ENCODE measurements at places on chromosomes 16 and 17.

DNA sequence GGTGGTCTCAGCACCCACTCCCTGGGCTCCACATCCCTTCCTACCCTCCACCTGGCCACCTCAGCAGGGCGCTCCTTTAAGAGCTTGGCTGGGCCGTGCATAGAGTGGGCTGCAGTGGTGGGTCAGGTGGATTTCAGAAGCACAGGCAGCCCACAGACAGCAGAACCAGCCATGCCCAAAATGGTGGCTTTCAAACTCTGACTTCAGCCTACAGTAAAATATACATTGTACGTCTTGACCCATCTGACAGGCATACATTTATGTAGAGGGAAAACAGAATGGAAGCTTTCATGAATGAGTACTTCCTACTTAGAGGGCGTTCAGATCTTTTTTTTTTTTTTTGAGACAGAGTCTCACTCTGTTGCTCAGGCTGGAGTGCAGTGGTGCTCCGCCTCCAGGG is 26.0 kb upstream of the LASP1NB start:
- DNase-seq, result no peak

DNA sequence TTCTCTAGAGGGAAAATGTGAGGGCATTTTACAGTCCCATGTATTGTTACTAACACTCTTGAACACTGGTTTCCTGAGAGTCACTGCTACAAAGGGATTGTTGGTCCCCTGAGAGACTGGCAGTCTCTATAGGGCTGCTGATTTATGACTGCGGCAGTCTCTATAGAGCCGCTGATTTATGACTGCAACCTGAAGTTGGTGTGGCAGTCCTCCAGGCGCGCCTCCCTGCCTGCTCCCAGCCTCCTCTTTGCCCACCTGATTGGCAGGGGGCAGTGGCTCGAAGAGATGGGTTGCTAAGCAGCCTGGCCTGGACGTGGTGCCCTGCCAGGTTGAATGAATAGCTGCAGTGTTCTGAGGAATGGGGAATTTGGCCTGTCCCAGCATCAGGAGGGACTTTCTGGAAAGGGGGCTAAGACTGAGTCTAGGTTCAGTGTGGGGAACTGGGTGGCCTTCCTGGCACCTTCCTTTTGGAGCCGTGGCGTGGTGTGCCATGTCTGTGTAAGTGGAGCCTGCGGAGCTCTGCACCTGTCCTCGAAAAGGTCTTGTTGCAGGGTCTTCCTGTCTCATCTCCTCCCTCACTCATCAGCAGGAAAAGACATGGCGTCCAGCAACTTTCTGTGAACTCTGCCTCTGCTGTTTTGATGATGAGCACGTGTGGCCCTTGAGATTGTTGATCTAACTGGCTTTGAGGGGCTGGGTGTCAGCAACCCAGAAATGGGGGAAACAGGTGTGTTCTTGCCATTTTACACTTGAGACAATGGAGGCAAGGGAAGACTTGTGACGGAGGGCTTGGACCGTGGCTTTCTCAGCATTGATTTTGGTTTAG is 24.9 kb downstream of the SAP30BP start:
- no peak for DNase-seq

- DNase-seq, result no peak
Measured at GRCh38 chr16:35184356-35184870, 1725.0 kb downstream of the TP53TG3F start.

GRCh38 chr17:40532520-40533253 is 31.3 kb upstream of the TNS4 start:
- no peak for DNase-seq

DNA sequence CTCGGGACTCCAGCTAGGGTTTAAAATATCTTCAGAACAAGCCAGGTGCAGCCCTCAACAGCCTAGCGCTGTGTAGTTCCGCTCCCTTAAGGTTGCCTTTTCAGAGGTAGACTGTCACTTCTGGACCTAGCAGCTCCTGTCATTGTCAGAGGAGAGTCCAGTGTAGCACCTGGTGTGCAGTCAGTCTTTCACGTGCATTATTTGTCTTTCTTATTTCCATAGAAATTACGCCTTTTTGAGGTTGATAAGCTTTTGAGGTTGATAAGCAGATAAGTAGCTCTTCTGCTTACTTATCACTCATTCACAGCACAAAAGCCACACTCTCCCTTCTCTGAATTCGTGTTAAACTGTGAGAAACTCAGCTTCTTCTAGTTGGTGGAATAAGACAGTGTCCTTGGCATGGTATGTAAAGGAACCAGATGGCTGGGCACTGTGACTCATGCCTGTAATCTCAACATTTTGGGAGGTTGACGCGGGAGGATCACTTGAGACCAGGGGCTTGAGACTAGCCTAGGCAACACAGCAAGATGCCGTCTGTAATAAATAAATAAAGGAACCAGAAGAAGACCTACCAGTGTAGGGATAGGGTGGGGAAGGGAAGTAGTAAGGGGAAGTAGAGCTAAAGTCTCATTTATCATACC is 10.2 kb downstream of the EEF2K start:
- no peak for DNase-seq

GRCh38 chr17:41625602-41626001 is 1.2 kb upstream of the KRT17 start:
- no peak for DNase-seq

DNA sequence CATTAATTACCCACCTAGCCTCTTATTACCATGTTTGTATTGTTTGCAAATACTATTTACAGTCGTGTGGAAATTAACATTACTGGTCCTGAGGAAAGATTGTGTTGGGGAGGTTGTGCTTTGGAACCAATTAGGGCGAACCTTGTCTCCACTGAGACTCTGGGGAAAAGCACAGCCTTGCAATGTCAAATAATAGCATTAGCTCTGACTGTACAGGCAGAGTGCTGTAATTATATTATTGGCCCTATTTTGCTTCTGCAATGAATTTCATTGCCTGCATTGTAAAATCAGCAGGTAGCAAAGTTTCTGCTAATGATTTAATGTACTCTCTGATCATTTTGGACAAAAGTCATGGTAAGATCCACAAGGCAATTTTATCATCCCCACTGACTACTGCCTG is 97.0 kb downstream of the WWOX start:
- DNase-seq, result no peak

- DNase-seq, result no peak
Measured at GRCh38 chr16:69688589-69688988, 37.8 kb downstream of the NQO1 start.

DNA sequence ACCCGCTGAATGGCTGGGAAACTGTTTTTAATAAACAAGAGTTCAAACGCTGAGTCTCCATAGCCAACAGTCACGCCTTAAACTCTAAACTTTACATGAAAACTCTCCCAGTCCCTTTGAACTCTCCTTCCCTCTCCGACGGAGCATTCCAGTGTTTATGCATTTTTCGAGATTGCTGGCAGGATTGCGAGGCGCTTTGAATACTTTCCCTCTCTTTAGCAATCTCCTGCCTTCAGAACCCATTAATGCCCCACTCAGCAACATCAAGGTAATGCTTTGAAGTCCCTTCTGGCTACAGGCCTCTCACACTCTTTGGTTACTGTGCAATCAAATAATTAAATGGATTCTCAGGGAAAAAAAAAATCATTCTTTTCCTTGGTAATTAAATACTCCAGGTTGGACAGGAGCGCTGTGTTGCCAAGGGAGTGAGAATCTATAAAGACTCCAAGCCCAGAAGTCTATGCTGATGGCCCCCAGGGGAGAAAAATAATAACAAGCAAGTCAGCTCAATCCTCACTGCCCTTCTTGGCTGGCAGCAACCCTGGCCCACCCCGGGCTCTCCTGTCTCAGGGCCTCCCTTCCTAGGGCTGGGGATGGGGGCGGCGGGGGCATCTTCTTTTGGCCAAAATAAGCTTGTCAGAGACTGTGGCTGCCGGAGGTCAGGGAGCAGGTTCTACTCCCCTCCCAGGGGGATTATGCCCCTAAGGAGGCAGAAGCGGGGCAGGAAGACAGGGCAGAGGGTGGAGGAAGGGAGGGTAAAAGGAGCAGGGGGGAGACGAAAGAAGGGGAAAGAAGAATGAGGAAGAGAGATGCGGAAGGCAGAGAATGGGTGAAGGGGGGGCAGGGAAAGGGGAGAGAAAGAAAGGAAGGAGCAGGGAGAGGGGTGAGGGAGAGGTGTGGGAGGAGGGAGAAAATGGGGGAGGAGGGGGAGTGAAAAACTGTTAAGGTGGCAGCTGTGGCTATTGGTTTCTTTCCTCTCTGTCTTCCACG is 45.2 kb downstream of the AXIN2 start:
- no peak for DNase-seq

DNA sequence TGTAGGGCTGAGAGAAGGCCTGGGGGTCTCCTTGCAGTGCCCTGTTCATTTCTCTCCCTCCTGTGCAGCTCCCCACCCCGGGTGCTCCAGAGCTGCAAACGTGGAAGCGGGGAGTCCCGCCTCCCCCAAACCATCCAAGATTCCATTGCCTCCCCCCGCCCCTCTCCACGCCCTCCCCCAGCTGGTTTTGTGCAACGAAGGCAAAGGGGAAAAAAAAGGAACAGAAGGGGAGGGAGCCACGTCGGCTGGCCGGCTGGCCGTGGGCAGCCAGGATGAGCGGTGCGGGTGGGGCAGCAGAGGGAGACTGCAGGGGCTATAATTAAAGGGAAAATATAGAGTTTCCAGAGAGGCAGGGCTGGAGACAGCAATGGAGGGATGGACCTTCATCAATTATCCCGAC is 1.7 kb upstream of the COL1A1 start:
- DNase-seq, result no peak

- peak; percentile 35 for DNase-seq
Measured at GRCh38 chr16:3576211-3576610, 992 bp downstream of the NLRC3 start.

DNA sequence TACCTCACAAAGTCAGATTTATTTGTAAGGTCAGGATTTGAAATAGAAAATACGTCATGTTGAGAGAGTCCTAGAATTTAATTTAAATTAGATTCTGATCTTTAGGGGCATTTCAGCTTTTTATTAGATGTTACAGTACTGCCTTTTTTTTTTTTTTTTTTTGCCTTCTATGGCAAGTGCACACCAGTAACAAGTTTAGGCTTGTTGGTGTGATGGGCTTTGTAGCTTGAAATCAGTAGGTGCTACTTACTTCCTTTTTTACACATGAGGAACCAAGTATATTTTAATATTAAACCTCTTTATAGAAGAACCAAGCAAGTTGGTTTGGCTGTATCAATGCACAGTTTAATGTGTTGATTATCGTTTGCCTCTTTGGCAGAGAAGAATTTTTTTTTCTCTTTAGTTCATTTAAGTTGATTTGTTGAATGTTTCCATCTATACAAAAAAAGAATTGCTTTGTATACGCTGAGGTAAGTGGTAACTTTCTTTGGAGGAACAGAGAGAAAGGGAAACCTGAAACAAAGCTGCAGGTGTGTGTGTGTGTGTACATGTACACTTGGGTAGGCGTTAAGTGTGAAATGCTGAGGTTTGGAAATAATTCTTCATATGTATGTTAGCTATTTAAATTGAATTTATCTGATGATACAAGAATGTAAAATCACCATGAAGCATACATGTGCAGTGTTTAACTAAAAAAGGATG is 15.7 kb downstream of the RBL2 start:
- no peak for DNase-seq

GRCh38 chr16:2054543-2055245 is 6.9 kb downstream of the TSC2 start:
- DNase-seq, result no peak

DNA sequence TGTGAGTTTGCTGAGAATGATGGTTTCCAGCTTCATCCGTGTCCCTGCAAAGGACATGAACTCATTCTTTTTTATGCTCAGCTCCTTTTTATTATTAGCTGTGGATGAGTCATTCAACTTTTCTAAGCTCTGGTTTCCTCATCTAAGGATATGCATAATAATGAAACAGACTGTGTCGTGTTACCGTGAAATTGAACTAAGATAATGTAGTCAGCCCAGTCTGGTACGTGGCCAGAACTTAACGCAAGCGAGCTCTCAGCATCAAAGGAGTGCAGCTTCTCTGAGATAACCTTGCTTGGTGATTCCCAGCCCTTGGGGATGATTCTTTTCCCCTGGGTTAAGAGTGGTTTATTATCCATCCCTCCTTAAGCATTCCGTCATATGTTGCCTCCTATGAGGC is 454.3 kb upstream of the EEF2KMT start:
- DNase-seq, result no peak

DNA sequence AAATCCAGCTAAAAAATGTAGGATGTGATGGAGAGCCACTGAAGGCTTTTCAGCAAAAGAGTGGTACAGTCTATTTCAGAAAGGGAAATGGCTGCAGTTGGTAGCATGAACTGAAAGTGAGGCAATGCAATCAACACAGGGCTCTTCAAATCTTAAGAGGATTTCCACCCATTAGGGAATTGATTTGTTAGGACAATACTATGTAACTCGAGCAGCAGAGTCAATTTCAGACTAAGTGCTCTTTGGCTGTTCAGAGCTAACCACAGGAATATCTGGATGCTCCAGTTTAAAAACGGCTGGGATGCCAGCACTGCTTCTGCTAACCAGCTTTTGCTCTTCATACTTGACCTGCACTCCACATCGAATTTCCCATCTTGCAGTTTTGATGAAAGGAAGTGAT is 24.6 kb downstream of the CACNG1 start:
- DNase-seq, result no peak
